Stimulated activated CD4-positive, alpha-beta T cell treated with anti-CD3 and anti-CD28 coated beads, Interleukin-1b, Interleukin-23, amount 100 ng/mL, for 1 hour (primary cell): ENCODE measurements at places on chromosomes 7 and 10.

GRCh38 chr10:66642217-66642616 lies 283.6 kb upstream of the LRRTM3 start:
- no peak for DNase-seq

DNA sequence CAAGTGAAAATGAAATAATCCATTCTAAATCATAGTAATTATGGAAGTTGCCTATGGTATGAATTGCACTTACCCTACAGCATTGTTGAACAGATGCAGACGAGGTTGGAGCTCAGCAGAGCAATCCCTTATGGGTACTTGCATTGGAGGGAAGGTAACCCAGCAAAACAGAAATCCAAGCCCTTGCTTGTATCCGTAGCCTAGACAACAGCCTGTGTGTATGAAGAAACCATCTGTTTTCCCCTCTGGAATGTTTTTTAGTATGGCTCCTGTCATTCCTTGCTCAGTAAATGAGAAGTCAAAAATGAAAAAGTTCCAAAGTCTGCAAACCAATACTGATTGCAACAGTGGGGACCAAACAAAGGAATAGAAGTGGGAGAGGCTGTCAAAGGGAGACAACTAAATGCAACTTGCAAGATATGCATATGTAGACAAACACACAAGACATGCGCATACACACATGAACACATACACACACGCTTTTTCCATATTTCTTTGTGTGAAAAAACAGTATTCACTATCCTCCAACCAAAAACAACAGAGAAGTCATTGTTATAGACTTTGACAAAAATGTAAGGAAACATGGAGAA lies 260.8 kb downstream of the DYNC1I1 start:
- no peak for DNase-seq

- DNase-seq: no peak
These were observed 75.8 kb downstream of the C1GALT1 start for GRCh38 chr7:7257899-7258692.

DNA sequence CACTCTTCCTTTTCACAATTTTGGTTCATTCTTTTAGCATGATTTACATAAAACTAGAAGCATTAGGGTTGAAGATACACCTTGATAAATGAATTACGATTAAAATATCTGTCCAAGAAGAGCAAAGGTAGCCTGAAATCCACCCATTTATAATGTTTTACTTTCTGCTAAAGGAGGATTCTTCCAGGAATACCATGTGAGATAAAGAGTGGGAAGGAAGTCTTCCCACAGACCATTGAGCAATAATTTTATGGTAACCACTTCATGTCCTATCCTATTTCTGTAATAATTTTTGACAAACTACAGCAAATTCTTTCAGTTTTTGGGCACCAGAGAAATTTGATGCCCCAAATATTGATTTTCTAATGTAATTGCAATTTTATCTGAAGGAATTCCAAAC lies 150.6 kb upstream of the STEAP4 start:
- no peak for DNase-seq

GRCh38 chr7:18401757-18402156 lies 93.8 kb upstream of the HDAC9 start:
- DNase-seq: no peak

GRCh38 chr7:1537535-1538412 lies 7.3 kb downstream of the MAFK start:
- no peak for DNase-seq

DNA sequence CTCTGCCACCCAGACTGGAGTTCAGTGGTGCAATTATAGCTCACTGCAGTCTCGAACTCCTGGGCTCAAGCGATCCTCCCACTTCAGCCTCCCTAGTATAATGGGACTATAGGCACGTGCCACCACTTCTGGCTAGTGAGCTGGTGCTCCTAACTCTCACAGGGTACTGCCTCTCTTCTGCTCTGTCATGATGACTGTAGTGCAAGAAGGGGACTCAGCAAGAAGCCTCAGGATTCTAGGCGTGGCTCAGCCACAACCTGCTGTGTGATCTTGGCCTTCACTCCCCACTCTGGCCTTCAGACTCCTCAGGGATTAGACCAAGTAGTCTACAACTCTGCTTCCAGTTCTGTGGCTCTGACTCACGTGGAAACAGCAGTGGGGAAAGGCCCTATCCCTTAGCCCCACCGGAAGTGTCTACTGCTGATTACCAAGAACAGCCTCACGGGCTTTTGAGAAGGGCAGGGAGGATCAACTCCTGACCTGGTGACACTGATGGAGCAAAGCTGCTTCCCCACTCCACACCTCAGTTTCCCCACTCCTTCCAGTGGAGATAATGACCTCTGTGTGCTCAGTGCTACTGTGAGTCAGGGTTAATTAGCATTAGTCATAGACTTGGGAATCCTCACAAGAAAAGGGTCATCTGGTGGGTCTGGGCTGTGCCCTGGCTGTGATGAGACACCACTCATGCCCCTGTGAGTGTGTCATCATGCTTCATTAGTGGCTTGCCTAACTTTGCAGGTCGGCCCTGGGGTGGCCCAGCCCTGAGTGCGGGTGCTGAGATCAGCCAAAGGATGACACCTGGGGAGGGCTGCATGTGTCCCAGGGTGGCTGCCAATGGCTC lies 41.1 kb downstream of the ZC3HC1 start:
- DNase-seq: no peak

DNA sequence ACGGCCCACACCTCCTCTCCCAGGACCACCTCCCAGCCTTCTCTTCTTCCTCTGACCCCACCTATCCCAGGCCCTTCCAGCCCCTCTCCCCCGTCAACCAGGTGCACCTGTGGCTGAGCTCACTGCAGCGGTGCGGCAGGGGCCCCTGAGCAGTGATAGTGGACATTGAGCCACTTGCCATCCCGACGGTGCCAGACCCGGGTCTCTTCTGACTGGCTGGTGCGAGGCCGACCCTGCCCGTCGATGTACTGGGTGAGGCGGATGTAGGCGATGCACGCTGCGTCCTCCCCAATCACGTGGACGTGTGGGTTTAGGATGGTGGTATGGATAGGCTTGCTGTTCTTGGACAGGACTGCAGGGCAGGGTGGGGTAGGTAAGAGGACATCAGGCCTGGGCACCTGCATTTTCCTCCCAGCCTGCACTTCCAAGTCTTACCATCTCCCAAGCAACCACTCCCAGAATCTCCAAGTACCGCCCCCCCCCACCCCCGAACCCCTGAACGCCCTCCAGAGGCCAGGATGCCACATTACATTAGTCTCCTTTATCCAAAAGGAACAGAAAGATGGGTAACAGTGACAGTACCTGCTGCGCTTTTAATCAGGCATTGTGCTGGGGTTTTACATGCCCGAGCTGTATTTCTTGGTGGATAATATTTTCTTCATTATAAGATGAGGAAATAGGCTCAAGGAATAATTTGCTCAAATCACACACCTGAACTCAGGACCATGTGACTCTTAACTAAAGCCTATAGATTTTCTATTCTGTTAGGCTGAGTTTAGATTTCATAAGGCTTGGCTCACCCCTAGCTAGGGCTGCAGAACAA lies 3.7 kb upstream of the NDST2 start:
- DNase-seq: no peak

DNA sequence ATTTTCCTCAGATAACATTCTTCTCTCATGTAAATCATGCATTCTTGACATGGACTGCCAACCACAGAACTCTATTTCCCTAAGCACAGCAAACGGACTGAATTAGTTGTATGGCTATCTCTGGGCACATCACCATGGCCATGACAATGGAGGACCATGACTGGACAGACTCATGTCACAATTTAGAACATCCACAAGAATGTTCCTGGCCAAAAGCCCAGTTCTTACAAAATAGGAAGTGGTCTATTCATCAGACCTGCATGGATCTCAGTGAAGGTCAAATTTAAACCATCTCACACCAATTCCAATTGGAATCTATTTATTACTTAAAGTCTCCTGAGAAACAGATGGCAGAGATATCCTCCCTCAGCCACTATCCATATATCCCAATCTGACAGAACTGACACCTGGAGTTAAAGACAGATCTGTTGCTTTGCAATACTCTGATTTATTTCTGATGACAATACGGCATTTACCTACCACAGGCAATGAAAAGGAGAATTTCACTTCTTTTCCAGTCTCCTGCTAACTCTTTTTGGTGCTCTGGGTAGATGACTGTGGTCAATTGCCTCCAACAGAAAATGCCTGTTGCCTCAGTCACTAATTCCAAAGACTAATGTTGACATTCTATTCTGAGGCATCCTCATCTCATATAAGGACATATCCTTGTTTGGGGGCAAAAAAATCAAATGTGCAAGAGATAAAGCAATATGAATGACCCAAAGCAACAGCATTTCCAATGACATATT lies 254.8 kb downstream of the HTR7 start:
- DNase-seq: no peak

GRCh38 chr10:80596391-80597257 lies 58.9 kb downstream of the SH2D4B start:
- no peak for DNase-seq

- DNase-seq: no peak
These were observed 206.7 kb downstream of the POU6F2 start for GRCh38 chr7:39184391-39184790.

DNA sequence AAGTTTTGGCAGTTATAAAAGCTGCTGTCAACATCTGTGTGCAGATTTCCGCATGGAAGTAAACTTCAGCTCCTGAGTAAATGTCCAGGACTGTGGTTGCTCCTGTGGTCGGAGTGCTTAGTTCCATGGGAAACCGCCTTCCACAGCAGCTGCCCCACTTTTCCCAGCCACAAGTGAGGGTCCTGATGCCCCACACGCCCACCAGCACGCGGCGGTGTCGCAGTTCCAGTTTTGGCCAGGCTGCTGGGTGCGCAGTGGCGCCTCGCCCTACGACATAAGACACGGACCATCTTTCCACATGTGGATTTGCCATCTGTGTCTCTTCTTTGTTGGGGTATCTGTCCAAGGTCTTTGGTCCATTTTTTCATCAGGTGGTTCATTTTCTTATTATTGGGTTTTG lies 167.1 kb downstream of the DIP2C start:
- no peak for DNase-seq

- no peak for DNase-seq
These were observed 262.5 kb downstream of the TRIL start for GRCh38 chr7:28695300-28696295.

DNA sequence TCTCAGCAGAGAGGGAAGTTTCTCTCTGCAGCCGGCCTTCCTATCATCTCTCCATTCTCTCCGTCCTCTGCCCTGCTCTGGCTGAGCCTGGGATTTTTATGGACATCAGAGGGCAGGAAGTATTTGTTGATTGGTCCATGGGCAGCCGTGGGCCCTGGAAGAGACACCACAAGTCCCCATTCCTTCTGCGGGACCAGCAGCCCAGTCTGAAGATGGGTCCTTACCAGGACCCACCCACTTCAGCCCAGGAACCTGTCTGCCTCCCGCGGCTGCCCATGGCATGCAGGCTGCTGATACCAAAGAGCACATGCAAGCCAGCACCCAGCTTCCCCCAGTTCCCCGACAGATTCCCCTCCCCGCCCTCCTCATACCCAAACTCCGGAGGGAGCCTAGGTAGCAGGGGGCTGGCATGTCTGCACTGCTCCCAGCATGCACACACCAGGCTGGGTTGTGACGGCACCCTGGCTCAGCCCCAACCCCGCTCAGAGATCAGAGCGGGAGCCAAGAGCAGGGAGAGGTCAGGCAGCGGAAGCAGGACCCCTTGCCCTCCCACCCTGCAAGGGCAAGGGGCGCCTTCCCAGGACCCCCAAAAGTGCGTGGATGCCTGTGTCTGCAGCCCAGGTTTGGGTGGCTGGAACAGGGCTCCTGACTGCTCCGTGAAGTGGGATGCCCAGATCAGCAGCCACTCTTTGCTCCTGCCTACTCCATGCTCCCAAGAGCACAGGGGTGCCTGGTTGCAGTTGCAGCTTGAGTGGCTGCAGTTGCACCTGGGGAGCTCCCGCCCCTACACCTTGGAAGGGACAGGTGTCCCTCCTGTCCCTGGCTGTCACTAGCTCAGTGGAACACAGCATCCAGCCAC lies 538.6 kb upstream of the POT1 start:
- no peak for DNase-seq

GRCh38 chr7:51620706-51621105 lies 304.1 kb upstream of the COBL start:
- no peak for DNase-seq

DNA sequence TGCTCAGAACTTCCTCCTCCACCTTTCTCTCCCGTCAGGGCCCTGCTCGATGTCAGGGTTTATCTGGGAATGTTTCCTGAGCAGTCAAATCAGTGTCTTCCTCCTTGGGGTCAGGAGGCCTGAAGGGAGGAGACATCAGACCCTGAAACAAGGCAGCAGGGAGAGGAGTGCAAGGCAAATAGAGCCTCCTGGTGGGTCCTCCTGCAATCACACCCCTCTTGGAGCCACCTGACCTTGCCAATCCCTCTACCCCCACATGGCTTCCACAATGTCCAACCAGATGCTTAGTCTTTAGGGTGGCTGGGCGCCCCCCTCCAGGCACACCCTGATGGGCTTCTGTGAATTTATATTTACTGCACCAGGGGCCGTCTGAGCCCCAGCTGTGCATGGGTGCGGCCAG lies 12.2 kb downstream of the GPR26 start:
- no peak for DNase-seq

DNA sequence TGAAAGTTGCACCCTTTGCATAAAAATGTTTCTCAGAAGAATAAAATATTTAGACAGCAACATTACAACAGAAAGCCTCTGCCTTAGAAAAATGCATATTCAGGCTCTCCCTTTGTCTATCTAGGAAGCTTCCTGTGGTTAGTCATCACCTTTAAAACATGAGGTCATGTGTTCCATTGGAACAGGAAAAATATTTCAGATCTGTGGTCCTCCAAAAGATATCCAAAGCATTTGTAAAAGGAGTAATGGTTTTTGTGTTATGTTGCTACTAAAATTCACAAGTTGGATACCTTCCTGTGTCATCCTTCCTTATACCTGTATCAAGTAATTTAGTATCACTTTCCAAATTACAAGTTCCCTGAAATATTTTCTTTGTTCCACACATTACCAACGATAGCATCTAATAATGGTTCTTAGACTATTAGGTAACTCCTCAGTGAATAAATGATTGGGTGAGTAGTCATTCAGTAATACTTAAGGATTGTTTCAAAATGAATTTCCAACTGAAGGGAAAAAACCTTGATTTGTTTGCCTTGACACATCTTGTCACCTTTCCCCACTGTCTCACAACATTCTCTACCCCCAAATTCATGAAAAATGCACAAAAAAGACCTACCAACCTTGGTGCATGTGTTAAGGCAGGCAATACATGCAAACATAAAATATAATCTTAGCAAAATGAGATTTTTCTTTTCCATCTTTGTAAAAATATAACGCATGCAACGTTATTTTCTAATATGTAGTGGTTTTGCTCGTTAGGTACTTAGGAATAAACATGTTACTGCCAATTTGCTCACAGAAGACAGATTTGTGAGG lies 19.7 kb upstream of the RHOBTB1 start:
- no peak for DNase-seq

DNA sequence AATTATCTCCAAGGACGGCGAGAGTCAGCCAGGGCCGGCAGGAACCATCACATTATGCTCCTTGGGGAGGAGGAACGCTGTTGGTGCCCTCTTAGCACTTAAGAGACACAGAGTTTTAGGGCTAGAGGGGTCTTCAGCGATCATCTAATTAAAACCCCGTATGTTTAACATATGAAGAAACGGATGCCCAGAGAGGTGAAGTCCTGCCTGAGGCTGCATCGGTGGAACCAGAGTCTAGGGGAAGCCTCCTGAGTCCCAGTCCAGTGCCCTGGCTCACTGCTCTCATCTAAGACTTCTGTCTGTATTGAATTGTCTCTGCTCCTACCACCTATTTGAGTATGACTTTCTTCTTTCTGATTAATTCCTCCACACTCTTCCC lies 688 bp upstream of the ABCB4 start:
- DNase-seq: no peak
